ENCODE measurements at places on chromosomes 2 and 18.

DNA sequence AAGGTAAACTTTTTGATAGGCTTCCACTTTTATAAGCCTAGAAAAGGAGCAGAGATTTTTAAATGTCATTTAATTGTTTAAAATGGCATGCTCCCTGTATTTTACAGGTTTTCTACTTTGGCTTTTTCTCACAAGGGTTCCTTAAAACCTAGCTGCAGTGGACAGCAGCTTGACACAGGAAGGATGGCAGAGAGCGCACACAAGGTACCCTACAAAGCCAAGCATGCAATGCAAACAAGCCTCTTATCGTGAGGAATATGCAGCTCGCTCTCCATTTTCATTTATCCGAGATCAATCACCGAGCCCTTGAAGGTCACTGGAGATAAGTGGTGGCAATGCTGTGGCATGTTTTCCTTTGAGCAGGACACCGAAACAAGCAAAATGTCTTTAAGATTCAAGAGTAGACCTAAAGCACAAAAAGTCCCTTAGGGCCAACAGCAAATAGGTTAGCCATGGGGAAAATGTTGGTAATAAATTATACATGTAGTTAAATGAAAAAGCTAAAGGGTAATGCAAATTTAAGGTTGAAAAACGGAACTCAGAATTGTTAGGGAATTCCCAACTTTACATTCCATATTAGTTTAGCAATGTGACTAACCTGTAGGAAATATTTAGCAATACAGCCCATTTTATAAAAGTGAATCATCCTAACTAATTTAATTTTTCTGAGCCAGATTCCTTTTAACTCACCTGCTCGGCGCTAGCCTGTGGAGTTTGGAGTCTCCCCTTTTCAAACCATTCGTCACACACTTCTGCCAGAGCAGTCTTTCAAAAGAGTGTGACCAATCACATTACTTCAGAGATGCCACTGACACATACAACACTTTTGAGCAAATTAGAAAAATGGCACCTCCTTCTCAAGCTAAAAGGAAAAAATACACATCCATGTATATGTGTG lies 337.9 kb upstream of the PKDCC start:
- DNase-seq: no peak

DNA sequence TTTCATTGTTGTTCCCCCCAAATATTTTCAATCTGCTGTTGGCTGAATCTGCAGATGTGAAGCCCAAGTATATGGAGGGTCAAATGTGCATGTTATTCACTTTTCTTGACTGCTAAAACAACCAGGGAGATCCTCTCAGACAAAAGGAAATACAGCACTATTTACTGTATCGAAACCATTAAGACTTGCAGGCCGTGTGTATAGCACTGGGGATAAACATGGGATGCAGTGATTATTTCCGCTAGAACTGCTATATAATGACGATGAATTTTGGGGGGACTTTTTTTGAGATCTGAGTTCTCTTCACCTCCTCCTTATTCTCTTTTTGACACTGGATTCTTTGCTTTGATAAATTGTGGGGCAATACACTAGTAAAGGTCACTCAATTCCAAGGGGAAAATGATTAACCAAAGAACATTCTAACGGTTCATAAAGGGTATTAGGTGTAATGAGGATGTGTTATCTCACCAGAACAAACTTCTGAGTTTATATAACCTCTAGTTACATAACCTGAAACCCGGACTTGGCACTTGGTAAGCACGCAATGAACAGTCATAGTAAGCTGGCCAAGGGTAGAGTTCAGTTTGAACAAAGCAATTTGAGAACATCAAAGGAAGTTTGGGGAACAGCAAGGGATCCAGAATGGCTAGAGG lies 3.5 kb upstream of the UGT1A1 start:
- DNase-seq: no peak

GRCh38 chr18:64399566-64399965 lies 250.7 kb upstream of the LINC00305 start:
- DNase-seq: peak; percentile 82

DNA sequence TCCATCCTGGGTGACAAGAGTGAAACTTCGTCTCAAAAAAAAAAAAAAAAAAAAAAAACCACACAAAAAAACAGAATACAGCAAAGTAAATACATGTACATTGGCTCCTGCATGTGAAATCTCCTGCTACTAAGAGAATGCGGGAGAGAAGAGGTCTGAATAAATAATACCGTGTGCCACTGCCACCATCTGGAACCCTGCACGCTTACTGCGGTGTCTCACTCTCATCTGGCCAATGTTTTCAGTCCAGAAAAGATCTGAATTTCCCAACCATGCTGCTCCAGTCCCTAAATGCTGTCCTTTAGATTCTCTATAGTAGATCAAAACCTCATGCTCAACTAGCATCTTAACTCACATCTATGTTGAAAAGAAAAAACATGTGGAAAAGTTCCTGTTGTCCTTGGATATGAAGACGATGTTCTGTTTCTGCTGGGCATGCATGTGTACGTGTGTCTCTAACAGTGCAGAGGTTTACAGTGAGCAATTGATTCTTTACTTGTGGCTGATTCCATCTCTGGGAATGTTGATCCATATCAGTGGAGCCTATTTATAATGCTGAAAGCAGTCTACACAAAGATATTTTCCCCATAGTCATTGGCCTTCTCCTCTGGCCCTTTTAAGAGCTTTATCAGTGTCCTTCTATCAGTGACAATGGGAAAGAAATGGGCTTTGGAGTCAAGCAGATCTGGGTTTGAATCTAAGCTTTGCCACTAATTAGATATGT lies 11.9 kb downstream of the STON1 start:
- DNase-seq: no peak

GRCh38 chr18:25494888-25495287 lies 142.9 kb upstream of the ZNF521 start:
- no peak for DNase-seq

GRCh38 chr18:22060361-22060760 lies 109.0 kb upstream of the GATA6 start:
- DNase-seq: no peak

DNA sequence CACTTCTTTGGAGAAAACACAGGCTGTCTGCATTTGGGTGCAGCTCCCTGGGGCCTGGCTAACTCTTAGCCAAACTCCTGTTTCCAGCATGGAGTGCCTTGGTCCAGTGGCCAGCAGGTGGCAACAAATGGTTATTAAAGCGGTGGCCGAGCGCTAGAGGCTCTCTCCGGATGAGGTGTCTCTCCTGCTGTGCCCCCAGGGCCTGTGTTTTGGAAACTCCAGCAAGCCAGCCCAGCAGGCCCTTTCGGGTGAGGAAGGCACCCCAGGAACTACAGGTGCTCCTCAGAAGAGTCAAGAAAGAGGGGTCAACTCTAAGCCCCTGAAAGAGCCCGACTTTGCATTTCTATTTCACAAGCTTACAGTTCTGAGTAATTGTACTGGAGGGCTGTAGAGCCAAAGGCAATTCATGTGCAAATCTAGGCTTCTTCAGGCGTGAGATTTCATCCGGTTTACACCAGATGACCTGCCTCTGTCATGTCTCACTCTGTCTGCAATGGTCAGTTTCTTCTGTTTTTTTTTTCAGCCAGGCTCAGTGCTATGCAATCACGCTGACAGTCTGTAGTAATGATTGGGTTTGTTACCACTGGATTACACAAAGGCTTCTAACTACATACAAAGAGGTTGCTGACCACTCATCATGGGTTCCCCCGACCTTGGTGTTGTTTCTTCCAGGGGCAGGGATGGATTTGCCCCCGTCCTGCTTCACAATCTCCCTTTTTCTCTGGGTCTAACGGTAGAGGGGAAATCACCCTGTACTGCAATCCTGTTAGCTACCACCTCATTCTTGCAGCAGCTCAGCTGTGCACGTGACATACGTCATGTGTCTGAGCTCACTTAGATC lies 7.6 kb upstream of the CHRNA1 start:
- DNase-seq: peak; percentile 57

GRCh38 chr18:71001597-71001996 lies 712.8 kb downstream of the SOCS6 start:
- DNase-seq: no peak

GRCh38 chr2:67290451-67291290 lies 106.5 kb upstream of the ETAA1 start:
- DNase-seq: no peak

DNA sequence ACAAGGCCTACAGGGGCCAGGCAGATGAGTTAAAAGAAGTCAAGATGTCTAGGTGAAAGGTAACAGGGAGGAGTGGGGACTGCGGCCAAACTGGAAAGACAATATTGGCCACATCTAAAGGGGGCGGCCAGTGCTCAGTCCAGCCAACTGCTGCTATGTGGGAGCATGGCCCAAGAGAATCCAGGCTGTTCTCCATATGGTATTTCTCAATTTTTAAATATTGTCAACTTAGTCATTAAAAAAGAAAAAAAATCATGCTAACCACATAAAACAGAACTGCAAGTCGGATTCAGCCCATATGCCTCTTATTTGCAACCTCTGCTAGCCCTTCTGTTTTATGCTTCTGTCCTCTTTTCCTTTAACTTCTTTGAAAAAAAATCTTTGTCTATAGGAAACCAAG lies 14.8 kb downstream of the TRABD2A start:
- no peak for DNase-seq

GRCh38 chr2:3128786-3129185 lies 248.8 kb downstream of the EIPR1 start:
- DNase-seq: no peak

DNA sequence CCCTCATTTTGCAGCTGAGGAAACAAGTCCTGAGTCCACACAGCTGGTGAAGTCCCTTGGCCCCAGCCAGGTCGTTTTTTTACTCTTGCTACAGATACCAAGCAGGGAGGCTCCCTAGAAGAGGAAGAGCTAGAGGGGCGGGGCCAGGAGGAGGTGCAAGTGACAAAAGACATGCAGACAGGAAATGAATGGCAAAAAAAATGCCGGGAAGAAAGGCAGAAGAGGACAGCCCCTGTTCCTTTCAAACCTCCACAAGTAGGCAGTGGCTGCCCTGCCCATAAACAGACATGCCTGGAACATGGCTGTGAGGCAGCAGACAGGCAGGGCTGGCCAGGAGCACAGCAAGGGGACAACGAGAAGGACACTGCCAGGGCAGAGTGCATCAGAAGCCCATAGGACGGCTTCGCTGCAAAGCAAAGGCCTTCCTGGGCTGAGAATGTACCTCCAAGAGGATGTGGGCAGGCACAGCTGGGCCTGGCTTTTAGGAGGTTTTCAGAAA lies 108.7 kb downstream of the ZBTB7C start:
- DNase-seq: no peak

GRCh38 chr2:174436351-174436750 lies 40.8 kb downstream of the SCRN3 start:
- DNase-seq: no peak

DNA sequence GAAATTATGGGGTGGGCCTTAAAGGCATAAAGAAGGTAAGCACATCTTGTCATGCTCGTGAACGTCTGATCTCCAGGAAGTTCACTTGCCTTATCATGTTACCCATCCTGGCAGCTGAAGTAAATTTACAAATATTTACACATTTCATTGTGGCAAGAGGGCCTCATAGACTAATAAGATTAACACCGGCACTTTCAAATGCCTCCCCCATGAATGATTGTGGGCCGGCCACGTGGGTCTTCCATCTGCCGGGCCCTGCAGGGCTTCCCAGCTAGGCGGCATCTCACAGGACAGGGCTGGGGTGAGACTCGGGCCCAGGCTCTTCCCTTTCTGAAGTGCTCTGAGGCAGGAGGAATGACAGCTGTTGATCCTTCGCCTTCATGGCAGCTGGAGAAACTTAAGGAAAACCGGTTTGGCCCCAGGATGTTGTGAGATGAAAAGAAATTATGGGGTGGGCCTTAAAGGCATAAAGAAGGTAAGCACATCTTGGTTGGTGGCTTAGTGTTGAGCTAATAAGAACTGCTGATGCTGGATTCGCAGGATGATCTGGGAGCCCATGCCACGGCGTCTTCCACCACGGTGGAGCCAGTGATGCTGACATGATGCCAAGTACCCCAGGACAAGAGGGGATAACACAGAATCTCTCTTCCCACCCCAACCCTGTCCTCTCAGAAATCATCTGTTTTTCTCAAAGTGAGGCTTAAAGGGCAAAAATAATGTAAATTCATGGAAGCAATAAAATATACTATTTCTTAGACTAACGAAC lies 176.3 kb downstream of the SEPTIN10 start:
- DNase-seq: no peak

DNA sequence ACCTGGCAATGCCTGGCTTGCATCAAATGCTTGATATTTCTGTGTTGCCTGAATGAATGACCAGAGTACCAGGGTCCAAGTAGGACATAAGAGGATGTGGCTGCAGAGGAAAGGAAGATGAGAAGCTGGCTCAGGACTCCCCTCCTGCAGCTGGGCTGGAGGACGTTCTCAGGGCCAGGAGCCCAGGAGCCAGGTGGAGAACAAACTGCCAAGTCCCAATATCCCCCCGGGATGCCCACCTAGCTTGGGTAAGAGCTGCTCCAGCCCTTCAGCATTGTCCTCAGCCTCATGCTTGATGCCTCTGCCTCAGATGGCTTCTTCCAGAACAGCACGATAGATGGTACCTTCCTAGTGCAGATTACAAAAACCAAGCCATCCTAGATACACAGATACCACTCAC lies 8.6 kb upstream of the ATP6V1B1 start:
- DNase-seq: no peak

GRCh38 chr2:42567364-42567763 lies 1.1 kb upstream of the MTA3 start:
- no peak for DNase-seq

DNA sequence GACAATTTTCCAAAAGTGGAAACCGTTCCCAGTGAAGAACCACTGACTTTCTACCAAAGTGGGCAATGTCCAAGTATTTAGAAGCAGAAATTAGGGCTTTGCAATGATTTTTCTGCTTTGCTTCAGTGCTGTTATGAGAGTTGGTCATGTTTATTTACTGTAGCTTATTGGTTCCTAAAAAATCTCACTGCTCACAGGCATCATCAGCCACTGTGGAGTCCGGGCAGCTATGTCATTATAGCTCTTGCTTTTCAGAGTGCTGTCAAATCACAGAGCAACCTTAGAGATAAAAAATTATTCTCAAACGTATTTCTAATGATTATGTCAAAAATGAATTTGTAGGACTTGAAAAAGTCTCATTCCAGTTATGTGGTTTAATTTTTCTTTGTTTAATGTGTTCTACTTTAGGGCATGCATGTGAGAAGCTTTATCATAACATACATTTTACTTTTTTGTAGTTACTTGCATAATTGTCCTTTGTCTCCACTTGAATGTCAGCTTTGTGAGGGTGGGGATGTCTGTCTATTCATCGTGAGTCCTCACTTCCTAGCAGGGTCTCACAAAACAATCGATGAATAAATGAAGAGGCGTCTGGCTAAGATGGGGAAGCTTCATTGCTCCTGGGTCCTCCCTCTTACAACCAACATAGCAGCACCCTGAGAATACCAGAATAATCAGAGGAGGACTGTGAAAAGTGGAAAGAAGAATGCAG lies 117.6 kb downstream of the TPGS2 start:
- DNase-seq: no peak

DNA sequence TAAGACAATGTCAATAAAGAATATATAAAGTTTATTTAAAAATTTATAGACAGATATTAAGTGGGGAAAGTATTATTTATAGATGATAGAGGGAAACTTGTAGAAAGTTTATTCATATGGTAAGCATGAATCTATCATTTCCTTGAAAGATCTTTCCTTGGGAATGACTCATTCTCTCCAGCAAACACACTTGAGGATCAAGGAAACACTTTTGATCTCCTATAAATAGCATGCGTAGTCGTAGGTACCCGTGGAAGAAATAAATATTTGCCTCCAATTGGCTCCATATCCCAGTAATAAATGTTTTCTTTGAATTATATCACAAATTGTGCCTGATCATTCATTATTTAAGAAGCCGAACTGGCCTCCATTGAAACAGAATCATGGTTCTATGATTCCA lies 483.4 kb downstream of the RNF144A start:
- no peak for DNase-seq

- no peak for DNase-seq
These were observed 523.8 kb upstream of the TNP1 start for GRCh38 chr2:217383620-217384019.

Data from spinal cord (tissue), 10 donors.